ENCODE measurements at places on chromosomes 3 and 15. TPM values are rescaled to one million over a fixed set of nuclear protein-coding genes. Genes with fewer than 3 reads are reported as not detected.
A peak's percentile ranks its signal among the peaks of the same experiment; 100 is the strongest.

OR4F6 gene
- not detected for total RNA-seq

HEMK1 gene
- 56.7 TPM for total RNA-seq

CDHR4 gene
- total RNA-seq, result not detected

ANKUB1 gene
- total RNA-seq, result not detected

SEC62 gene
- 136 TPM for total RNA-seq

USP19 gene
- total RNA-seq, result 91.7 TPM

- H3K27ac ChIP-seq, result no peak overlapping the region
- no peak for DNase-seq
- H3K4me3 ChIP-seq, result no peak overlapping the region
- no peaks in the 10 kb centered on the region for H3K27me3 ChIP-seq
Observed at GRCh38 chr3:125165189-125165947, 47.2 kb downstream of the SLC12A8 start.

- no peak for DNase-seq
- no peak overlapping the region for H3K4me3 ChIP-seq
- no peaks in the 10 kb centered on the region for H3K27me3 ChIP-seq
- peaks cover 24% of the 10 kb centered on the region for H3K4me1 ChIP-seq
Observed at GRCh38 chr15:64249406-64249805, 86.6 kb upstream of the PPIB start.

- DNase-seq, result peak; percentile 82
- H3K4me3 ChIP-seq, result peak overlapping the region; percentile 63
Observed at GRCh38 chr3:13013994-13014754, 59.1 kb downstream of the IQSEC1 start.

- no peaks in the 10 kb centered on the region for H3K27me3 ChIP-seq
- peak; percentile 38 for DNase-seq
- no peak overlapping the region for H3K4me3 ChIP-seq
- H3K36me3 ChIP-seq, result no peaks in the 10 kb centered on the region
- no peaks in the 10 kb centered on the region for H3K4me1 ChIP-seq
- H3K27ac ChIP-seq, result no peak overlapping the region
Observed at GRCh38 chr3:98329392-98330124, 24.1 kb upstream of the OR5K4 start.

DNA sequence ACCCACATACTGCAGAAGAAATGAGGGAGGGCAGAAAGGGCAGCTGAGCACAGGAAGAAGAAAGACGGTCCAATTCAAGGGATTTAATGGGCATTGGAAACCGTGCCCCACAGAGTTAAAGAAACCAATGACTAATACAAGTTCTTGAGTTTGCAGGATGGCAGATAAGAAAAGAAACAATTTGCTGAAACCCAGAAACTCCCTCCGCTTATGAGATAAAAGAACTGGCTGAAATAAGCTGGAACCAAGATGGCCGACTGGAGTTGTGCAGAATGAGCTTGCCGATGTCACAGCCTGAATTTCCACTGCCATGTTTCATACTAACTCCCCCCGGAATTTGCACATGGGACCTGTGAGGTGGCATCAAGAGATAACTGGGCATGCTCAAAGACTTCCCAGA is 47.1 kb downstream of the SCAP start:
- no peak overlapping the region for H3K27ac ChIP-seq
- H3K4me1 ChIP-seq, result no peaks in the 10 kb centered on the region
- H3K4me3 ChIP-seq, result no peak overlapping the region
- peaks cover 45% of the 10 kb centered on the region for H3K36me3 ChIP-seq
- no peaks in the 10 kb centered on the region for H3K27me3 ChIP-seq

All from CD4-positive, alpha-beta memory T cell (primary cell).